ENCODE measurements at places on chromosomes 3 and 15.

DNA sequence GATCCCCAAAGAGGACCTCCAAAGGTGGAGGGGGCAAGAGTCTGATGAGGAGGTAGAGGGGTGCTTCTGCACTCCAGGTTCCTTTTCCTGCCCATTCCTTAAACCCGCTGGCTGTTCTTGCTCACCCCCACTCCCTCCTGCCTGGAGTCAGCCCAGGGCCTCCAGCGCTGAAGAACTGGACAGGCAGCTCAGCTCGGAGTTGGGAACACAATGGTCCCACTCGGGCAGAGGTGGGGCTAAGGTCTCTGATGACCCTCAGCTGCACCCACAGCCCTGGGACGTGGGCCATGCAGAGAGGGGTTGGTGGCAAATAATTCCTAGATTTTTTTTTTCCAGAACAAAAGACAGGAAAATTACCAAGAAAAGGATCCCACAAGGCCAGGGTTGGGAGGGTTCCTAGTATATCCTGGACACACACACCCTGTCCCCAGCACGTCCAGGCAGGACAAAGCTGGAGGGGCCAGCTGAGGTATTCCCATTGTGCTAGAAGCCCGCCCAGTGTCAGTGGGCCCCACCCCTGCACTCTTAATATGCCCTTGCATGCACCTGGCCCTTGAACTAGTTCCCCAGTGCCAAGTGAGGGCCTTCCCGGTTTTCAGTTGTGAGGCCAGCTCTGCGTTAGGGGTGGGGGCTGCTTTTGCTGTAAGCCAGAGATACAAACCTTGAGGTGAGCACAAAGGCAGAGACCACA, 22.1 kb upstream of the IP6K2 start:
- no peaks in the 10 kb centered on the region for H3K36me3 ChIP-seq
- H3K4me3 ChIP-seq: no peak overlapping the region
- no peak for DNase-seq
- no peaks in the 10 kb centered on the region for H3K4me1 ChIP-seq

DNA sequence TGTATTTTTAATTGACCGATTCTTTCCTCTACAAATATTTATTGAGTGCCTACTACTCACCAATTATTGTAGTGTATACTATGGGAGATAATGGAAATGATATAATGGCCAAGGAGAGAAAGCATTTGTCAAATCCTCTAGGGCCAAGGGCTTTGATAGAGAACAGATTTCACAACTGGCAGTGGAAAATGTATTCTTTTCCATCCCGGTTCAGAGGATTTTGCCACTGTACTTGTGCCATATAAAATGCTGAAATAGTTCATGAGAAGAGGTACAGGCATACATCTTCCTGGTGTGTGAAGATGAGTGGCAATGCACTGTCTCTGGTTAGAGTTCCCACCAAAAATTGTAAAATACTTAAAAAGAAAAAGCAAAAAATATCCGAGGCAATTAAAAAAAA, 451.6 kb upstream of the TPRG1 start:
- no peak overlapping the region for H3K4me3 ChIP-seq
- H3K4me1 ChIP-seq: peaks cover 15% of the 10 kb centered on the region
- H3K27ac ChIP-seq: no peak overlapping the region

DNA sequence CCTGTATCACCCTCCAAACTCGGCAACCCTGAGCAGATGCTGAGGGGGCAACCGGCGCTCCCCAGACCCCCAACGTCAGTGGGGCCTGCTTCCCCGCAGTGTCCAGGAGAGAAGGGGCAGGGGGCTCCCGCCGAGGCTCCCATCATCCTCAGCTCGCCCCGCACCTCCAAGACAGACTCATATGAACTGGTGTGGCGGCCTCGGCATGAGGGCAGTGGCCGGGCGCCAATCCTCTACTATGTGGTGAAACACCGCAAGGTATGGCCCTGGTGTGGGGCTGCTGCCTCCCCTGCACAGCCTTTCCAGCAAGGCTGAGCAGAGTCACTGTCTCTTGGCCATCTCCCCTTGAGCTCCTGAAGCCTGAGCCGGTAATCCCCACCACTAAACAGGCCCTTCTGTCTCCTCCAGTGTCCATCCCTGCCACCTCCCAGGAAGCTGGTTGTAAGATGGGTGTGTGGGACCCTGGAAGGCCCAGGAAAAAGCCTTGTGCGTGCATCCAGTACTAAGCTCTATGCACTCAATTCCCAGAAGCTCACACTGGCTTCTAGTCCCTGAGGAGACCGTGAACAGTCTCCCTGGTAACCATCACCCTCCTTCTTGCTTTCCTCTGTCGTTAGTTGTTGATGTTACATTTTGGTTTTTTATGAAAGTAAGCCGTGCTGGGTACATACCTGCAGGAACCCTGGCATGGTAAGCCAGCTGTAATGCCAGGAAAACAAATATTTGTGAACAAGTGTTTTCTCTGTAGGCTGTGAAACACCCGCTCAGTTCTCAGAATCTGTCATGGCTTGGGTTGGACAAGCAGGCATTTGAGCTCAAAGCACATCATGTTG, 63.3 kb downstream of the BOC start:
- no peak overlapping the region for H3K27ac ChIP-seq
- no peak overlapping the region for H3K4me3 ChIP-seq
- no peaks in the 10 kb centered on the region for H3K36me3 ChIP-seq
- no peaks in the 10 kb centered on the region for H3K27me3 ChIP-seq
- peaks cover 3% of the 10 kb centered on the region for H3K4me1 ChIP-seq

DNA sequence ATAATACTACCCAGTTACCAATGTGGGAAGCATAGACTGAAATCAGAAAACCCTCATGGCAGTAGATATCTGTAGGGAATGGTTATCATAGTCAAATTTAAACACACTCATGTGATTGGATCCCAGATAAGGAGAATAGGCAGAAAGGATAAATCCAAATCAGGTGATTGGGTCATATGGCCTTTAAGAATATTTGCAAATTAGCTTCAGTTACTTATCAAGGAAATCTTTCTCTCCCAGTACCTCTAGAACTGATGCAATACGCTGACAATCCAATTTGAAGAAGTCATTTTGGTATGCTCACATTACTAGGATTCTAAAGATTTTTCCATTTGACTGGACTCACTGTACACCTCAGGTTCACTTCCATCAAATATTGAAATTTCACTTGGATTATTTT, 87.7 kb upstream of the MNS1 start:
- H3K27me3 ChIP-seq: peaks cover 2% of the 10 kb centered on the region
- H3K4me1 ChIP-seq: no peaks in the 10 kb centered on the region
- H3K36me3 ChIP-seq: no peaks in the 10 kb centered on the region

- H3K36me3 ChIP-seq: peaks cover 43% of the 10 kb centered on the region
- H3K27me3 ChIP-seq: no peaks in the 10 kb centered on the region
- H3K27ac ChIP-seq: no peak overlapping the region
- H3K4me3 ChIP-seq: no peak overlapping the region
- DNase-seq: no peak
Observed at GRCh38 chr3:52480768-52481715, 14.1 kb upstream of the STAB1 start.

DNA sequence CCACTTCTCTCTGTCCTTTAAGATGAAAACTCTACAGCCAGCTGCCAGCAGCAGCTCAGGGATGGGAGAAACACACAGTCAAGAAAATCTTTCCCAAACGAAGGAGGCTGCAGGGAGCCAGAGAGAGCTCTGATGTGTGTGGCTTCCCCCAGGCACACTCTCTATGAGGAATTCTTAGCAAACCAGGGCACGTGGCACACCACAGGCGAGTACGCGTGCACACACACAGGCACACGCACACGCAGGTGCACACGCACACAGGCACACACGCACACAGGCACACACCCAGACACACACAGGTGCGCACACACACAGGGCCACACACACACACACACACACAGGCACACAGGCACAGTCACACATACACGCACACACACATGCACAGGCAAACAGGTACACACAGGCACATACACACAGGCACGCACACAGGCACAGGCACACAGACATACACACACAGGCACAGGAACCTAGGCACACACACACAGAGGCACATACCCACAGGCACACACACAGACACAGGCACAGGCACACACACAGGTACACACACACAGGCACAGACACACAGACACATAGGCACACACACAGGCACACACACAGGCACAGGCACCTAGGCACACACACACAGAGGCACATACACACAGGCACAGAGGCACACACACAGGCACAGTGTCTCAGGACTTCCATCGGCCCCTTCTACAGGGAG, 91.5 kb upstream of the ATP2B2 start:
- no peak for DNase-seq
- peaks cover 2% of the 10 kb centered on the region for H3K4me1 ChIP-seq
- no peaks in the 10 kb centered on the region for H3K36me3 ChIP-seq
- H3K27me3 ChIP-seq: peaks cover 9% of the 10 kb centered on the region
- no peak overlapping the region for H3K27ac ChIP-seq

DNA sequence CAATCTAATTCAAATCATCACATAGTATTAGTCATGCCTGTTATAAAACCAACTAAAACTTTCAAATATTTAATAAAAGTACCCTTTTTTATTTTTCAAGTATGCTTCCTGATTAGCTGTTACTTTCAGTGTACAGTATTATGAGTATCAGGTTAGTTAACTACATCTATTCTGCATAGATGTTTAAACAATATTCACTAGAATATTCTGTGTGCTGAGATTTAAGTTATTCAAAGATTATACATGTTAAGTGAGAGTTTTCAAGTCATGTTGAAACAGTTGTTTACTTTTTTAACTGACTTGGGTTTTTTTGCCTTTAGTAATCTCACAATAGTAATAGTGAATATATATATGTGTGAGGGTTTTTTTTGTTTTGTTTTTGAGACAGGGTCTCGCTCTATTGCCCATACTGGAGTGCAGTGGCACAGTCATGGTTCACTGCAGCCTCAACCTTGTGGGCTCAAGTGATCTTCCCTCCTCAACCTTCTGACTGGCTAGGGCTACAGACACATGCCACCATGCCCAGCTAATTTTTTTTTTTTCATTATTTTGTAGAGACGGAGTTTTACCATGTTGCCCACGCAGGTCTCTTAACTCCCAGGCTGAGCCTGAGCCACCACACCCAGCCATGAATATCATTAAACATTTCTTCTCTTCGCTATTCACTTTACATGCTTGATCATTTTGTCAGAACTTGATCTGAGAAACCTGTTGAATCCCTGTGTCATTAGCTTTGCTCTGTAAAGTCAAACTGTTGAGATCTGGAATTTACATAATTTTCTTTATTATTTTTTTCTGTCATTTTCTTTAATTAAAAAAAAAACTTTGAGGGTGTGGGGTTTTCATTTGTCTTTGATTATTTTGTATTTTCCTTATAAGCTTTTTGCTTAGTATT, 286.2 kb upstream of the UBE2E1 start:
- H3K4me3 ChIP-seq: no peak overlapping the region
- H3K4me1 ChIP-seq: no peaks in the 10 kb centered on the region
- DNase-seq: no peak

DNA sequence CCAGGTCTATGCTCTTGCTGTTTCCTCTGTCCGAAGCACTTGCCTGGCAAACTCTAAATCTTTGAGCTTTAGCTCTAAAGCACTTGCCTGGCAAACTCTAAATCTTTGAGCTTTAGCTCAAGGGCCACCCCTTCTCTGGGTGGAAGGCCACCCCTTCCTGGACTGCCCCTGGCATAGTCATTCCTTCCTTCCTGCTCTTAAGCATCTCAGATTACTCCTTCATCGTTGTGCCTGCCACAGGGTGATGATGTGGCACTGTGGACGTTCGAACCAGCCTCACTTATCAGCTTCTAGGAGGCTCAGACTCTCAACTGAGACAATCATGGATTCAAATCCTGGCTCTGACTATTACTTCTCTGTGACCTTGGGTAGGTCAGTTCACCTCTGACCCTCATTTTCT, 10.5 kb upstream of the CRABP1 start:
- peaks cover 14% of the 10 kb centered on the region for H3K27me3 ChIP-seq
- H3K4me3 ChIP-seq: no peak overlapping the region
- H3K27ac ChIP-seq: no peak overlapping the region
- H3K4me1 ChIP-seq: no peaks in the 10 kb centered on the region

DNA sequence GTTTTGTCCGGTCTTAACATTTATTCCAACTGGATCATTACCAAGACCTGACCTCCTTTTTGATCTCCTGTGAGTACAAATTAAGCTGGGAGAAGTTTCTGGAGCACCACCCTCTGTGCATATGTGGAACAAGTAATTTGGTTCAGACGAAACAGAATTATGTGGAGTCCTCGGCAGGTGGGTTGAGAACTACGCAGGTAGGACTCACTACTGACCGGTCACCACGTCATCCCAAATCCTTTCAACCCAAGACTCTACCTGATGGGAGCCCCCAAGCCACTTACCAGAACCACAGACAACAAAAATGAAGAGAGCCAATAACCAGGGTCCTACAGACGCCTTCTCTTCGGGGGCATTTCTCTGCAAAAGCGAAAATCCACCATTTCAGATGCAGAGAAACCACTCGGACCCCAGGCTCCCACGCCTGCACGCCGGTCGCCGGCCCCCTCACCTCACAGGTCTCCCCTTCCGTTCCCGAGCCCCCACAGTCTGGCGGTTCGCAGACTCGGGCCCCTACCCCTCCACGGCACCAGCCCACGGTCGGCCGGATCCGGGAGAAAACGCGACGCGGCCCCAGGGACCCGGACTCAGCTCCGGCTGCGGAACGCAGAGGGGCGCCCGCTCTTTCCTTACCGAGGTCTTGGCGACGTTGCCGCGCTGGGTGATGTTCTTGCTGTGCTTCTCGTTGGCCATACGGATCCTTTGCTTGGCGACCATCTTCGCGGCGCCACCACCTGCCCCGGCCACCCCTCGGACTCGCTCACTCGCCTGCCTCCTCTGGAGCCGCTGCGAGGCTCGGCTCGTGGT, 674 bp downstream of the SERP1 start:
- DNase-seq: peak; percentile 51
- no peaks in the 10 kb centered on the region for H3K27me3 ChIP-seq
- peaks cover 61% of the 10 kb centered on the region for H3K4me1 ChIP-seq
- peak overlapping the region; percentile 85 for H3K4me3 ChIP-seq
- peaks cover 56% of the 10 kb centered on the region for H3K36me3 ChIP-seq
- H3K27ac ChIP-seq: peak overlapping the region; percentile 97

- no peak overlapping the region for H3K27ac ChIP-seq
- no peaks in the 10 kb centered on the region for H3K27me3 ChIP-seq
- no peaks in the 10 kb centered on the region for H3K4me1 ChIP-seq
- no peak overlapping the region for H3K4me3 ChIP-seq
Observed at GRCh38 chr15:70051948-70052633, 45.6 kb downstream of the TLE3 start.
